NB4 (cell line): ENCODE measurements at places on chromosomes 4 and X.

DNA sequence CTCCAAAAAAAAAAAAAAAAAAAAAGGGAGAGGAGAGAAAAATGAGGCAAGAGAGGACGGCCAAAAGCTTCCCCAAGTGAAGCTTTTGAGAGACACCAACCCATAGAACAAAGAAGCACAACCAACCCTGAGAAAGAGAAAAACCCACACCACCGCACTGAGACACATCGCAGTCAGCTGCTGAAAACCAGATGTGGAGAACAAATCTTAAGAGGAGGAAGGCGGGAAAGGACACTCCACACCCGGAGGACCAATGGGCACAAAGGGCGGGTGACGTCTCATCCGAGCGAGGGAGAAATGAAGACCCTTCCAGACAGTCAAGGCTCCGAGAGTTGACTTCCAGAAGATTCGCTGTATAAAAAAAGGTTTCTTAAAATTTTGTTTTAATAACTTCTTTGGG, 112.1 kb downstream of the AFAP1 start:
- DNase-seq: no peak

DNA sequence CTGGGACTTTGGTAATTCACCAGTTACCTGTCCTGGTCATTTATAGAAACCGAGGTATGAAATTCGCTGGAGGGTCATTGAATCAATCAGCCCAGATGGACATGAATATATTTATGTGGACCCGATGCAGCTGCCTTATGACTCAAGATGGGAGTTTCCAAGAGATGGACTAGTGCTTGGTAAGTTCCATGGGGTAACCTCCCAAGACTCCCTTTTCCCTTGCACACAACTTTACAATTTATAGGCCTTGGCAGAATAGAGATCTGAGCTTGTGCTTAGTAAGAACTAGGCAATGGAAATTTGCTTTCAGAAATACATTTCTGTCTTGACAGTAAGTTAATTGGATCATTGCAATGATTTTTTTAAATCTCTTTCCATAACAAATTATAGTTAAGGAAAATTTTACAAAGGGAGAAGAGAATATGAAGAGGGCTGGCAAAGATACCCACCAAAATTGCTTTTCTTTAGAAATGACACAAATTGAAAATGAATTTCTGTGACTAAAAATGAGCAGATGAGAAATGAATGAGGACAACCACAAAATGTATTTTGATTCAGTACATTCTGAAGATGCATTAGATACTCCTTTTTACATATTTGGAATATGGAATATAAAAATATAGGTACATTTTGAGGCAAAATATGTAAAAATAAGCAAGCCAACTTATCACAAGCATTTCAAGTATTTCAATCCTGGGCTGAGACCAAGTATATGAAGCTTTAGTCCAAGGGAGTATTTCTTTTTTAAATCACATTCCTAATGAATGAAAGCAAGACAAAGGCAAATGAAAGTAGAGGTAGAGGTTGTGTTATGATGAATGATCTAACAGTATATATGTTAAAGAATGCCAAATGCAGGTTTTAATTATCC, 45.9 kb downstream of the PDGFRA start:
- no peak for DNase-seq

DNA sequence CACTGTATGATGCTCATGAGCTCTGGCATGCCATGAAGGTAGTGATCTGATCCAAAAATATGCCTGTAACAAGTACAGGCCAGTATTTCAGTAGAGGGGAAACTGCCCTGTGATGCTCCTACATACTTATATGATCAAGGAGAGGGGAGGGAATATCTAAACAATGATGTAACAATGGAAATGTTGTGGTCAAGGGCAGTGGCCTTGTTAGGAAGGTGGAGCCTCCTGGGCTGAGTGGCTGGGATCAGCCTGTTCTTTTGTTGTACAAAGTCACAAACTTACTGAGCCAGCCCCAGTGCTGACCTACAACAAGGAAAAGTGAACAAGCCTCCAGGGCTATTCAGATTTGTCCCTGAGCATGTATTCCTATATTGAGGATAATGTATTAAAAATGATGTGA, 70.3 kb downstream of the ANXA10 start:
- no peak for DNase-seq

- DNase-seq: no peak
These were observed 32.9 kb upstream of the CYBB start for GRCh38 chrX:37746951-37747350.

- DNase-seq: no peak
These were observed 34.5 kb upstream of the KDR start for GRCh38 chr4:55159851-55160250.

GRCh38 chr4:612749-613125, 12.6 kb upstream of the PDE6B start:
- no peak for DNase-seq

DNA sequence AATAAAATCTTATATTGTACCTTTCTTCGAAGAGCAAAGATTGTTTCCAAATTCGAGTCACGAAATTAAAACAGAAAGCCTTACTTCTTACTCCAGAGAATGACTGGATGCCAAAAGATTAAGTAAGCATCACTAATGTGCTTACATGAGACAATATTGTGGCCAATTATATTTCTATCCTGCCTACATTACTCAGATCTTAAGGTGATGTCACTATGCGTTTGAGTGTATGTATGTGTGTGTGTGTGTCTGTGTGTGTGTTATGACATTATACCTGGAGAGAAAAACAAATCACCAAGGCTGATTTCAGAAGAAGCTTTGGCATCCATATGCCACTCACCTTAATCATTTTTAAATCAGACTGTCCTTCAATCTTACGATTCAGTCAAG, 556.3 kb downstream of the PPARGC1A start:
- no peak for DNase-seq

DNA sequence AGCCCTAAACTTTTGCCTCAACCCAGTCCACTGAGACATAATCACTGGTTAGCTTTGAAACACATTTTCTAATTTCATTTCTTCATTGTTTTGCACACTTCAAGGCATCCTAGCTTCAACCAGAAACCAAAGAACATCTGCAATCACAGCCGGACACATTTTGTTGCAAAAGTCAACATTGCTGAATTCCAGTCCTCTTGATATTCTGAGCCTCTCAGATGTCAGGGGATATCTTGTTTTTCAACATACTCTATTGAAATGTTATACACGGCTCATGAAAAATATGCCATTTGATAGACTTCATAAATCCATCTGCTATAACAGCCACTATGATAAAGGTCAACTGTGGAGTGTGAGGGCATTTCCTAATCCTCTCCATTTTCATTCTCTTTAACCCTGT, 241.6 kb upstream of the PUDP start:
- no peak for DNase-seq

DNA sequence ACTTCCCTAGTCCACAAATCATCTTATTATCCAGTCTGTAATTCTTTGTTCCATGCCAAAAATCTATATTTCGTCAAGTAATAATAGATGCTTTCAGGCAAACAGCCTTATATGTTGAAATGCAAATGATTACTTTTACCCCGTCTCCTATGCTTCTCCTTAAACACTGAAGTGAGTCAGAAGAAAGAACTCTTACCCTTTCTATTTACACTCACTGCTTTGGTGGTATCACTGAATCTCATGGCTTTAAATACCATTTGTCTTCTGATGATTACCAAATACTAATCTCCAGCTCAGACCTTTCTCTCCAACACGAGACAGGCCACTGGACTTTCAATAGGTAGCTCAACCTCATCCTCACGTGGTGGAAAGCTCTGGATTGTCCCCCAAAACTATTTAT, 558.1 kb downstream of the IL1RAPL1 start:
- DNase-seq: no peak

GRCh38 chrX:113136836-113137235, 296.2 kb upstream of the AMOT start:
- no peak for DNase-seq

DNA sequence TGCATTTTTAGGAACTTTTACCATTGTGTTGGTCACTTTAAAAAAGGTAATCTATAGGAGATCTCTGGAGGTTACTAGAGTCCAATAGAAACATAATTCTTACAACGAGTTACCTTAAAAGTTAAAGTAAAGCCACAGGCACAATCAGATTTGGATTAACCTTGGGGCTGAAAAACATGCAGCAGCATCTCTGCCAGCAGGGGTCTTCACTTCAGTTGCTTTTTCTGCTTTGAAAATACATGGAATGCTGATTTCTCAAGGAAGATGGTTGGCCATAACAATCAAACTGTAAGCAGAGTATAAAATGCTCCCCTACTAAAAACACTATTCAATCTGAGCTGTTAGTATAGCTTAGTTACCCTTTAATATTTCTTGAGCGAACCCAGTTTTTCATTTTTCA, 1072.3 kb upstream of the PCDH10 start:
- DNase-seq: no peak

DNA sequence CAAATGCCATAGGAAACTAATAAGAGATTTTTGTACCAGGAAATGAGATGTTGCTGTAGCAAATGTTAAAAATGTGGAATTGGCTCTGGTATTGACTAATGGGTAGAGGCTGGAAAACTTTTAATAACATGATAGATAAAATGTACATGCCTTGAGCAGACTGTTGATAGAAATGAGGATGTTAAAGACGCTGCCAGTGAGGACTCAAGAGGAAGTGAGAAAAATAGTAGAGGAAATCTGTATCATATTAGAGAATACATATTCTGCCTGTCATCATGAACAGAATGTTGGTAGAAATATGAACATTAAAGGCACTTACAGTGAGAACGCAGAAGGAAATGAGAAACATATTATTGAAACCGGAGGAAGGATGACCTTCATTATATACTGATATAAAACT, 577.2 kb upstream of the HTR2C start:
- DNase-seq: no peak

DNA sequence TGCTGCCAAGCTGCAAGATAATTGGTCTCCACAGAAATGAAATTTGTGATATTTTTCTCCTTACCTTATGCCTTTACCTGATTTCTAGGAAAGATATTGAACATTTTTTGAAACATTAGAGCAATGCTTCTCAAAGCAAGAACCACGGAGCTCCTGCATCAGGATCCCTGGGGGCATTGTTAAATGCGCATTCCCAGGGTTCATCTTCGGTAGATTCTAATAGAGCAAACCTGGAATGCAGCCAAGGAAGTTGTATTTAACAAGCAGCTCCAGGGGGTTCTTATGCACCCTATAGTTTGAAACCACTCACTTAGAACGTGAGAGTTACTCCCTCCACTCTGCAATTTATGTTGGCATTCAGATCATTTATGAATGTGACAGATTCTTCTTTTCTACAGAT, 126.2 kb downstream of the SLC39A8 start:
- DNase-seq: no peak

GRCh38 chr4:73612032-73612431, 8.2 kb downstream of the RASSF6 start:
- DNase-seq: no peak

GRCh38 chr4:167052631-167053091, 181.6 kb downstream of the SPOCK3 start:
- DNase-seq: no peak

GRCh38 chr4:24322995-24323394, 261.4 kb downstream of the DHX15 start:
- no peak for DNase-seq

- DNase-seq: no peak
These were observed 103.3 kb upstream of the PCDH18 start for GRCh38 chr4:137635601-137636000.

DNA sequence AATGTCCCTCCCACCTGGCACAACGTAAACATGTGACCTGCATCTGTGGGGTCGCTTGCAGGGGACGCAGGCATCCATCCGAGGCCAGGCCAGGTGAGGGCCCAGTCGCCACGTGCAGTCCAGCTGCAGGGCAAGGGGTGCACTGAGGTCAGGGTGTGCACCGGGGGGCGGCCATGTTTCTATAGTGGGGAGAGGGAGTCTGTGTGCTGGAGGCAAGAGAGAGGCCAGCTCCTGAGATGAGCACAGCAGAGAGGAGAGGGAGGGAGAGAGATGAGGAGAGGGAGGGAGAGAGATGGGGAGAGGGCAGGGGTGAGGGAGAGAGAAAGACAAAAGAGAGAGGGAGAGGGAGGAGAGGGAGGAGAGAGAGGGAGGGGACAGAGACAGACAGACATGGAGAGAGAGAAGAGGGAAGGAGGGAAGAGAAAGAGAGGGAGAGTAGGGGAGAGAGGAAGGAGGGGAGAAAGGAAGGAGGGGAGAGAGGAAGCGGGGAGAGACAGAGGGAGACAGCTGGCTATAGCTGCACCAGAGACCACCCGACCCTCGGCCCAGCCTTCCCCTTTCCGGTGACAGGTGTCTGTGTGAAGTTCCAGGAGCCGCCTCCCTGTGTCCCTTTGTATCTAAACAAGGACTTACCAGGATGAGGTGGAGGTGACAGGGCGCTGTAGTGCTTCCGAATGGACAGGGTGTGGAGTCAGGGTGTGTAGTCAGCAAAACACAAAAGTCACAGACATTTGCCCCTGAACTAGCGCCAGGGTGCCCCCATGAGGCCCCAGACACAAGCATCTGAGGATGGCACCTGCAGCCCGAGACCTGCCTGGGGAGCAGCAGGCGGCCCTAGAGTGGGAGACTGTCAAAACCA, 68.7 kb downstream of the ADRA2C start:
- no peak for DNase-seq

DNA sequence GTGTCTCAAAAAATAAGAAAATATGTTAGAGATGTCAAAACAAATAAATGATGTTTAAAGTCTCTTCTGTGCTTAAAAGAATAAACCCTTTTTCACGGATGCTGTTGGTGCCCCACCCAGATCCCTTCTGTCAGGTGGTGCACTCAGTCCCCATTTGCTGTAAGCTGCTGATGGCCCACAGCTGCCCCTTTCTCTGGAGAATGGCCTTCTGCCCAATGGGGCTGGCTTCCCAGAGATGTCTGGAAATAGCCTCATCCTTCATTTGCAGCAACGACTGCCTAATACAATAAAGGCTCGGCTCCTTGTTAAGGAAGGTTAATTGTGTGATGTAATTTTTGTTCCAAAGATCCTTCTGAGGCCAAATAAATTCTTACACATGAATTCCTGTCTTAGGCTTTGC, 31.8 kb downstream of the ETNPPL start:
- DNase-seq: no peak

- DNase-seq: peak; percentile 43
These were observed 60.2 kb upstream of the CBR4 start for GRCh38 chr4:169070071-169070894.

DNA sequence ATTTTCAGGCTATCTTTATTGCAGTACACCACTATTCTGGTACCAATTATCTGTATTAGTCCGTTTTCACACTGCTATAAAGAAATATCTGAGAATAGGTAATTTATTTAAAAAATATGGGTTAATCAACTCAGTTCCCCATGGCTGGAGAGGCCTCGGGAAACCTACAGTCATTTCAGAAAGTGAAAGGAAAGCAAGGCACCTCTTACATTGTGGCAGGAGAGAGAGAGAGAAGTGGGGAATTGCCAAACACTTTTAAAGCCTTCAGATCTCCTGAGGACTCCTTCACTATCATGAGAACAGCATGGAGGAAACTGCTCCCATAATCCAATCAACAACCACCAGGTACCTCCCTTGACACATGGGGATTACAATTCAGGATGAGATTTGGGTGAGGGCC, 54.7 kb downstream of the AMER1 start:
- DNase-seq: no peak
